Hypothalamus (tissue), 51 donors: ENCODE measurements at places on chromosomes 12 and 14.

DNA sequence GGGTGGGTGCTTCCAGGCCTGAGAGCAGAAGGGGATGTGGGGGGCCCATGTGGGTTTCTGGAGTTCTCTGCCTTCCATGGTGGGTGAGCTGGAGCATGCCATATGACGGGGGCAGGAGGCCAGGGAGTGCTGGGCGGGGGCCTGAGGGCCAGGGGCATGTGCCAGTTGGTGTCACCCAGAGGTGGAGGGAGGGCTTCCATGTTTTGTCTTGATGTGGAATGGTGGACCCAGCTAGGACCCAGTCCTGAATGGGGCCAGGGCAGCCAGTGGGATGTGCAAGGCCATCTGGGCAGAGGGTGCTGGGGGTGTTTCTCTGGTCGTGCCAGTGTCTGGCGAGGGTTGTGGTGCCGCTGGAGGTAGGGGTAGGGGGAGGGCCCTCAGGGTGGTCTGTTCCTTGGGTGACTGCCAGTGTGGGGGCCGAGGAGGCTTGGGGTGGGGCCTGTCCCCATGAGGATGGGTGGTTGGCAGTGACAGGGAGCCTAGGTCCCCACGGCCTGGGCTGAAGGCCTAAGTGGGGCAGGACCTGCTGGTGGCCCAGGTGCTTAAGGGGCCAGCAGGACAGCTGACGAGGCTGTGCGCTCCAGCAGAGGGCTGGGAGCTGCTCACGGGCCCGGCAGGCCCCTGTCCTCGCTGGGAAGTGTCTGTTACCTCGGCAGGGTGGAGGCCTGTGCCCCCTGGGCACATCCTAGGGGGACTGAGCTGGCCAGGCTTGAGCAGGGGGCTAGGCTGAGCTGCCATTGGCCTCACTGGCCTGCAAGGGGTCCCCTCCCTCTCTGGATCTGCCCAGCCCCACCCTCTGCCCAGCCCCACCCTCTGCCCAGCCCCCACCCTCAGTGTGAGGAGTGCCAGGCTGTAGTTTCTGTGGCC is 26.8 kb downstream of the CEP170B start:
- DNase-seq: no peak

GRCh38 chr14:84882830-84883229 is 647.1 kb upstream of the FLRT2 start:
- DNase-seq: no peak

DNA sequence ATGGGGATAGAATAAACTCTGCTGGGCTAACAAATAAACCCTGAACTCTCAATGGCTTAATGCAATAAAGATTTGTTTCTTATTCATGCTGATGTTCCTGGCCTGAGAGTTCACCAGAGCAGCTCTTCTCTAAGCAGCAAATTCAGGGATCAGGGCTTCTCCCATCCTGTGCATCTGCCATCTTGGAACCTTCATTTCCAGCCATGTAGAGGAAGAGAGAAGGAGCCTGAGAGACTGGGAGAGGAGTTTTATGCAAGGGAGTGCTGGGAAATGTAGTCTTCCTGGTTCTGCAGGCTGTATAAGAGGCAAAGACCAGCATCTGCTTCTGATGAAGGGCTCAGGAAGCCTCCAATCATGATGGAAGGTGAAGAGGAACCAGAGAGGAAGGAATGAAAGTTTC is 20.6 kb upstream of the APOLD1 start:
- no peak for DNase-seq

DNA sequence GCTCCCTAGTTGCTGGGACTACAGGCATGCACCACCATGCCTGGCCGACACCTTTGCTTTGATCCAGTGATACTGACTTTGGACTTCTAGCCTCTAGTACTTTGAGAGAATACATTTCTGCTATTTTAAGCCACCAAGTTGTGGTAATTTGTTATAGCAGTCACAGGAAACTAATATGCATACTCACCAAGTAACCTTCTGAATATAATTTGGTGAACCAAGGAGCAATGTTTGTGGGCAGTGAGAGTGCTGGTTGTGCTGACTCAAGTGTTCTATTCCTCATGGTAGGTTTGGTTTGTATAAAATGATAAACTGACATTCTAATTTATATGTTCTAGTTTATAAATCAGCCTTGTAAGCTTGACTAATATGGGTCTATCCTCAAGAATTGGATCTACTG is 42.4 kb upstream of the MMP19 start:
- DNase-seq: no peak

DNA sequence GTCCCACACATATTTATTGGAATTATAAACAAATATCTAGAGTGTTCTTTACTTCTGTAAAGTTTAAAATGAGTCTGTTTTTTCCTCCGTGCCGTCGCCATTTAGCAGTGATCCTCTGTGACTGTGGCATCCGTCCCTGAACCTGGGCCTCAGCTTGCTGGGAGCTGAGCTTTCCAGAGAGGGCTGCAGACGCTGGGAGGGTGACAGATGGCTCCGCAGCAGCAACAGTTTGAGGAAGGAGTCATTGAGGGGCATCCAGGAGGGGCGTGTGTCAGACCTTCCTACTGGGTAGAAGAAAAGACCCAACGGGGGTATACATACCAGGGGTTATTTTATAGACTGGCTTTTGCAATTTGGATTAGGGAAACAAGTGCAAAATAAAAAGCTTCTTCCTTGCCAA is 47.9 kb downstream of the NEUROD4 start:
- DNase-seq: no peak

DNA sequence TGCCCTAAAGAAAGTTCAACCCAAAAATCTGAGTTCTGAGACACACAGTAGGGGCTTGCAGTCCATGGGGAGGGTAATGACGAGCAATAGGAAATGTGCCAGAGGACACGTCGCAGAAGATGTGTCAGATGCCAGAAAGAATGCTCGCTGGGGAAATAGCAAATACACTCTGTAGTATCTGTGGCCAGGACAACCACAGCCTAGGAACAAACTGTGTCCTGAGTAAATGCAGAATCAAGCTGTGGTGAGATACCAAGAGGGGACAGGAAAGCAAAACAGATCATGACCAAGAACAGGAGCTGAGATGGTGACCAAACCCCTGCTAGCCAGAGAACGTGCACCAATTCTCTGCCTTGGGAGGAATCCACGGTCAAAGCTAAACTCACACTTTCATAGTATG is 9.1 kb downstream of the CRACR2A start:
- DNase-seq: no peak

- DNase-seq: no peak
Measured at GRCh38 chr12:115776399-115776798, 501.1 kb downstream of the MED13L start.

DNA sequence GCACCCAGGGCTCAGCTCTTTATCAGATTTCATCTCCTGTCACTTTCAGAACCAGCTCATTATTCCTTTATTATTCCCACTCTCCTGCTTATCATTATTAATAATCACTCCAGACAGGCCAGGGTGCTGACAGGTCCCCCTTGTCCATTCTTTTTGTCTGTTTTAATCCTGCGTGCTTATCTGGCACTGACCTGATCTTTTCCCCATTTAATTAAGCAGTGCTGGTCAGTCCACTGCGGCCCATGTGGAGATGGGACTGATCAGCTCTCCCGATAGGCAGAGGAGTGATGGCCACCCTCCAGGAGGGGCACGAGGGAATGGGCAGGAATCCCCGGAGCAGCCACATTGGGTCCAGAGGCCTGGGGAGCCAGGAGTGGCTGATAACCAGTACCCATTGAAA is 55.5 kb upstream of the GPATCH2L start:
- no peak for DNase-seq

GRCh38 chr12:100142851-100143559 is at the start of gene BLTP3B:
Gene BLTP3B, minus strand, starts transcription at chr12:100142874. Its CDS starts 239 bp downstream, at chr12:100142635.
- DNase-seq: peak; percentile 93

DNA sequence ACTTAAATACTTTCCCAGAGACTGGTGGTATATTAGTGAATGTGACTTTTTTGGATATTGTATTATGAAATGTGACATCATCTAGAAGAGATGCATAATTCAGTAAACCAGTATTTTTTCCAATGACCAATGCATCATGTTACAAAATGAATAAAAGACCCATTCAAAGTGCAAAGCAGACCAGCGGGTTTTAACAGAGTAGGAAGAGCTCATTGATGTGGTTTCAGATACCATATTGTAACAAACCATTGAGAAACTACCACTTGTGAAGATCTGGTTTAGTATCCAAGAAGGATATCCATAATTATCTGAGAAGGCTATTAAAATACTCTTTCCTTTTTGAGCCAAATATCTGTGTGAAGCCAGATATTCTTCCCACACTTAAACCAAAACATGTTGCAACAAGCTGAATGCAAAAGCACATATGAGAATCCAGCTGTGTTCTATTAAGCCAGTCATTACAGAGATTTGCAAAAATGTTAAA is 47.7 kb downstream of the MVK start:
- DNase-seq: no peak

DNA sequence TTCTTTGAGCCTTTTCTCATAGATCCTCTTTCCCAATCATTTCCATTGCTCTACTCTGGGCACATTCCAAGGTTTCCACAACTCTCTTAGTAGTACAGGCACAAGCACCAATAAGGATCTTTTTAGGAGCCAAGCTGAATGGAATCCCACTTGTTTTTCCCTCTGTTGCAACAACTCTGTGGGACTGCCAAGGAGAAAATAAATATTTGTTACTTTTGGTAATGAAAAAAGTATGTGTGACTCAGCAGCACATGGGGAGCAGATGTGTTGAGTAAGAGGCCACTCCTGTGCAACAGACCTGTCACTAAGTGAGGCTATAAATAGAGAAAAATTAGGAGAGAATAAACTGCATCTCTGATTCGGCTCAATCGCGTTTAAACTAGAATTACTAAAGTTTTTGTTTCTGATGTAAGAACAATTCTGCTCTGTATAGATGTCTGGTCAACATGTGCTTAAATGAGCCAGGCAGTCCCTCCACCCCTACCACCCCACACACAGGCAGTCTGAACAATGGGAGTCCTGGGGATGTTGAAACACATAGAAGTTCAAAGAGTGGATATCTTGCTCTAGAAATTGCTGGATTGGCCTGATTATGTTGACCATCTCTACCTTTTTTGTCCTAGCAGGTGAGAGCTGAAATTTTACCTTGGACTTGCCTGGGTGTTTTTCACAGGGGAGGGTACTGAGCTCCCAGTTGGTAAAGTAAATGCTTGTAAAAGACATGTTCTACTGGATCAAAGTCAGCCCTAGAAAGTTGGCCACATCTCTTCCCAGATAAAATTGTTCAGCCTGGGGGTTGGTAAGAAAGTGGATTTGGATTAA is 244.3 kb upstream of the NOVA1 start:
- no peak for DNase-seq

DNA sequence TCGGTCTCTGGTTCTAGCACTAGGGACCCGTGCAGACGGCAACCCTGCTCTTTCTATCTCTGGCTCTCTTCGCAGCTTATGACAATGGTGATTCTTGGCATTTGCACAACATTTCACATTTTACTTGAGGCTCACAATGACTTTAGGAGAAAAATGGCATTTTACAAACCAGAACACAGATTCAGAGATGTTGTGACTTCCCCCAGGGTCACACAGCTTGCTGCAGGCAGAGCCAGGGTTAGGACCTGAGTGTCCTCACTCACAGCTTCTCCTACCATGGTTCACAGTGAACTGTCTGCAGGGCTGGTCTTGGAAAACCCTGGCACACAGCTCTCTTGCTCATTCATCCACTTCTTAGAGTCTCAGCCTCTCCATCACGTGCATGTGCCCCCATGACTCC is 23.7 kb downstream of the P2RX7 start:
- DNase-seq: no peak

DNA sequence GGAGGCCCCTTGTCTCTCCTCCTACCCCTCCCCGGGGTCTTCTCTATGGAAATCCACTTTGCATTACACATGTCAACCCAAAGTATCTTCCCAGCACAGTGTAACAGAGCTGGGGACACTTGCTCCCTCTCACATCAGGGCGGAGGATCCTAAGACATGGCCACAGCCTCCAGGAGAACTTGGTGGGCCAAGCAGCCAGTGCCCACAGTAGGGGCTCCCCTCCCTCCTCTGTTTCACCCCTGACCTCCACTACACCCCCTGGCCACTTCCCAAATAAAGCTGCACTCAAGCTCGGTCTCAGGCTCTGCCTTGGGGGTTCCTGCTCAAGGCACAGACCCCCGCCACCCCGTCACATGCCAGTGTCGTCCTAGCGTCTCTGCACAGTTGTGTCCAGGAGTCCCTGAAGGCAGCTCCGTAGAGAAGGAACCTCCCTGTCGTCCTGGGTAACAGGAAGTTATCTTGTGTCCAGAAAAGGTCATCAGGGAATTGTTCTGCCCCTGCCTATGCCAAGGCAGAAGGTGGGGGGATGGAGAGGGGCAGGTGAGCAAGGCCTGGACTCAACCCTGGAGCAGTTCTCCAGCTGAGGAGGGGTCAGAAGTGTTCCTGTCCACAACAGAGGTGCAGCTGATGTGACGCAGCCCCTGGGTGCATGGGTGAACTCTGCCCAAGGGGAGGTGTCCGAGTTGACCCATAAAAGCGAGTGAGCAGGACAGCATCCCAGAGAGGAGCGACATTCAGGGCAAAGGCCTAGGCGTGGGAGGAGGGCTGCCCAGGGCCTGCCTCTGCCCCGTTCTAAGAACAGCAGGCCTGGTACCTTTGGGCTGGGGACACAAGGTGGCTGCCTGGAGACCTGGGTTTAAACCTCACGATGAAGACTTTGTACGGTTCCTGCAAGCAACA is 25.5 kb downstream of the DIO3 start:
- DNase-seq: no peak

DNA sequence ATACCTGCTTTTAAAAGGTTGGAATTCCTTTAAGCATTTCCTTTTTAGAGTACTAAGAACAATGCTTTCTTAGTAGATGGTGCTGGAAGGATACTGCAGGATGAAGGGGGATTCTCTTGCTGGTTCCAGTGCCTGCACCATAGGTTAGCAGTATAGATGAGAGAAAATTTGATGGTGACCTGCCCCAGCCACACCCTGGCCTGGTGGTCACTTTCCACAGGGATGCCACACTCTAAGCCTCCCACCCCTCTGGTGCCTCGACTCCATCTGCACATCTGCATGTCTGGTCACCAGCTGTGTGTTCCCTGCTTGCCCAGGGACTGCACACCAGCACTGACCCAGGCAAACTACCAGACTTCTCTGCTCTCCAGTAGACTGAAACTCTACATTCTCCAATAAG is 19.1 kb downstream of the SLC2A3 start:
- DNase-seq: no peak

DNA sequence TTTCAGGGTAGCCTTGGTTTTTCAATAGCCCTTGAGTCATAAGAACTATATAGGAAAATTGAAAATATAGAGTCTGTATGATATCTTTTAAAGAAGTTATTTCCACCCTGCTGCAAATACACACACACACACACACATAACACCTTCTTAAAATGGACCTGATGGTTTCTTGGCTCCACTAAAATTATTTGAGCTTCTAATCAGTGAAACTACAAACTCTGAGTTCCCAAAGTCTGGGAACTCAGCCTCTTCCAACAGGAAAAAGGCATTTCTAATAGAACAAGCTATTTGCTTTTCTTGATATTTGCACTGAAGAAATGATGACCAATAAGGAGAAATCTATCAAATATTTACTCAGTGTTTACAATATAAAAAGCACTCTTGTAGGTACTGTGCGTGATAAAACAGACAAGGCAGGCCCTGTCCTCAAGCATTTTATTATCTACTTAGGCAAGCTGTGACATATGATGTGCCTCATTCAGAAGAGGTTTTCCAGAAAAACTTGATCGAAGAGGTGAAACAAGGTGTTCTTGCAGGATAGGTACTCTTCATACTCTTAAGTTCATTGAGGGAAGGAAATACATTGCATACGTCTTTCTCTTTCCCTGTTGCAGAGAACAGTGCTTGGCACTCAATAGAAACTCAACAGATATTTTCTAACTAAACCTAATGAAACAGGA is 88.6 kb downstream of the MGST1 start:
- no peak for DNase-seq
